ENCODE measurements at places on chromosomes 7 and 10.

- DNase-seq = no peak
Measured at GRCh38 chr10:94602729-94603515, 57.3 kb downstream of the HELLS start.

DNA sequence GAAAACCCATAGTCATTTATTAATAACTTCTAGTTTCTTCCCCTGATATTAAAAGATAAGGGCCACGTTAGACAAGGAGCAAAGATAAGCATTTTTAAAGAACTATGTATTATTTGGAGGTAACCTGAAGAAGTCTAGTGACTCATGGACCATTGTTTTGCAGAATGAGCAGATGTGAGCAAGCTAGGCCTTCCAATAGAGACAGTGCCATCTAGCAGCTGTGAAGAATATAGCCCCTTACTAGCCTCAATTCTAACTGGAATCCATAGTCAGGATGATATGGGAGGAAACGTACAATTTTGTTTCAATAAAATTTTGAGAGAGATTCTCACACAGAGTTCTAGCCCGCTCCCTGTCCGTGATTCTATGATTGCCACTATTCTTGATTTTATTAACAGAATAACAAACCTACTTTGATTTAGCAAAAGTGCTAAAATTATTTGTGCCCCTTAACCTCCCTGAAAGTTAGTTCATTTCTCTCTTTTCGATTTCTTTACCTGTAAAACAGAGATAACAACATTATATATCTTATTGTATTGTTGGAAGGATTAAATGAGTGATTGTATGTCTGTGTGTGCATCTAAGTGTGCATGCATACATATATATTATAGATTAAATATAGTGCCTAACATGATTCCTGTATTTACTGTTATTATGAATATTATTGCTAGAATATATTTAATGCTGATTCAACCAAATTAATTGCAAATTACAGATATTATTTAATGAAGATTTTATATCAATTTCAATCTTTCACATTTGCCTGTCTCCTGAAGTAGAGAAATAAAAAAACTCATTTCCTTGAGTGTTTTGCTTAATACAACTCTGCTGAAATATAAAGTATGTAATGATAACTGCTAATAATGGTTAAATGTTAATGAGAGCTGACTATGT lies 22.7 kb downstream of the FAM237B start:
- DNase-seq = peak; percentile 70

GRCh38 chr7:5635006-5635405 lies 146.5 kb downstream of the RNF216 start:
- DNase-seq = no peak

- no peak for DNase-seq
Measured at GRCh38 chr7:405489-406211, 114.0 kb downstream of the PDGFA start.
